ENCODE measurements at places on chromosomes 16 and 17. TPM values are rescaled to one million over a fixed set of nuclear protein-coding genes. Genes with fewer than 3 reads are reported as not detected.

DNA sequence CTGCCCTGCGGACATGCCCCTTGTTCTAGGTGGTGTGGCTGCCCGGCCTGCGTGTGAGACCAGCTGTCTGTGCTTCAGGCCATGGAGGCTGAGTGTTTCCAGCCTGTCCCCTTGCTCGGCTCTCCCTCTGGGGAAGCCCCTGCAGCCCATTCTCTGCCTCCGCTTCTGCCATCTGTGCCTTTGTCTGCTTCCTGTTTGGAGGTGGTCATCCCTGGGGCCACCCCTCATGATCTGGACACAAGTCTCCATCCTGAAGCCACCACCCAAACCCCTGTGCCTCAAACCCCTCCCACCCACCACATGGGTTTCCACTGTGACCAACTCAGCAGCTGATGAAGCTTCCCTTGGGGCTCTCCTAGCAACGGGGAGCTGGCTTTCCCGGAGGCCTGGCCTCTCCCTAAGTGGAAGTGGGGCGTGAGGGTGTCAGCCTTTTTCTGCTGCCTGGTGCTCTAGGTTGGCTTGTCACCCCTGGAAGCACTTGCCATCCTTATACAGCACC, 184.9 kb downstream of the SEC14L1 start:
- no peaks in the 10 kb centered on the region for H3K27me3 ChIP-seq
- DNase-seq: no peak
- H3K27ac ChIP-seq: peak overlapping the region; percentile 88

DNA sequence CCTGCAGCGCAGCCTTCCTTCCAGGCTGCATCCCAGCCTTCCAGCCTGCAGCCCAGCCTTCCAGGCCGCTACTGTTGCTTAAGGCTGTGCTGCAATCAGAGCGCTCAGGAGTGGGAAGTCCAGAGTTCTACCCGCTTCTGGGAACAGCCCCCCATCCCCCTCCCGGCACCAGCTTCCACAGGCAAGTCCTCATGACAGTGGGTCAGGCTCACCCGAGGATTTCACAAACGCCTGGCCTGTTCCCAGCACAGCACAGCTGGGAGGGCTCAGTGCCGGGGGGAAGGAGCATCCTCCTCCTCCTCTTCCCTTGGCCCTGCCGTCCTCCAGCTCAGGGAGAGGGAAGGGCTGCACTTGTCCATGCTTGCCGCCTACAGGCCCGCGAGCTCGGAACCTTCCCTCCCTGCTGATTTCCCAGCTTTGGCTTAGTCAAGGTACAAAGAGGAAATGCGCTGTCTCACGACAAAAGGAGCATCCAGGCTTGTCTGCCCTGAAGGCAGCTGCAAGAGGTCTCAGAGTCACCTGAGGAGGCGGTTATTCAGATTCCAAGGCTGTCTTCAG, 8.3 kb downstream of the SOCS3 start:
- peaks cover 50% of the 10 kb centered on the region for H3K4me1 ChIP-seq
- no peaks in the 10 kb centered on the region for H3K36me3 ChIP-seq
- H3K4me3 ChIP-seq: no peak overlapping the region
- no peaks in the 10 kb centered on the region for H3K27me3 ChIP-seq
- H3K27ac ChIP-seq: peak overlapping the region; percentile 68
- peak; percentile 58 for DNase-seq

Gene PRSS36
- 0.74 TPM for polyA plus RNA-seq

DNA sequence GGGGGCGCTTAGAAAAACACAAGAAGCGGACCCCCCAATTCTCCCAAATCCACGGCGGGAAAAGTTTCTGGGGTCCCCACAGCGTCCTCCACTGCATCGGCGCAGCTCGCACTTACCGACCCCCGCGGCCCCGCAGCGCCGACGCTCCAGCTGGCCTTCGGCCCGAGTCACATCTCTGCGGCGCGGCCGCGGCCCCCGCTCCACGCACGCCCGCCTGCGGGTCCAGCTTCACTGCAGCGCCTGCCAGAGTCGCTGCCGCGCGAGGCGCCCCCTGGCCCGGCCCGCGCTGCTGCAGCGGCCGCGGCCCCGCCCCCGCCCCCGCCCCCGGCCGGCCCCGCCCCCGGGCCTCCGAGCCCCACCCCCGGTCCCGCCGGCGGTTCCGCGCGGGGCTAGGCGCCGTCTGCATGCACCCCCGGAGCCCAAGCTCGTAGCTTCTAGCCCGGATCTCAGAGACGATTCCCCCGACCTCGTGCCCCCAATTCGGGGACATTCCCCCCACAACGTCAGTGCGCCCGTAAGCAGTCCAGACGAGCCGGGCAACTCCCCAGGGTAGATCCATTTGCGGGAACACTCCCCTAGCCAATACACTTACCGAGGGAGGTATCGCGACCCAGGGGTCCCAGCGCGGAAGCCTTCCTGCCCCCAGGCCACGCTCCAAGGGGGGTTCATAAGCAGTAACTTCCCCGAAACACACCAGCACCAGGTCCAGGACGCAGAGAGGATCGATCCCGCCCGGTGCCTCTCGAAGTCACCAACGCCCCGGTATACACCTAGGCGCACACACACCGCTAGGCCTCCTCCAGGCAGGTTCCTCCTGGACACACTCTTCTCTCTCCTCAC, at the start of gene GPRC5B:
GPRC5B (minus strand) TSS at position 238 of the 840 bp plus-strand sequence. CDS start 12,003 bp downstream, outside the sequence.
- no peaks in the 10 kb centered on the region for H3K36me3 ChIP-seq
- no peak within 1 kb of the TSS for H3K27ac ChIP-seq
- no peaks in the 10 kb centered on the region for H3K27me3 ChIP-seq
- peaks cover 15% of the 10 kb centered on the region for H3K4me1 ChIP-seq

Gene NLRC3
- polyA plus RNA-seq: 0.35 TPM

Data from liver (tissue), 10 donors.